Adrenal gland (tissue), 19 donors: ENCODE measurements at places on chromosomes 4 and X. TPM values are rescaled to one million over a fixed set of nuclear protein-coding genes. Genes with fewer than 3 reads are reported as not detected.

GRCh38 chr4:123638834-123639233, 242.2 kb downstream of the SPRY1 start:
- H3K27ac ChIP-seq, result no peak overlapping the region
- H3K4me3 ChIP-seq, result no peak overlapping the region
- no peak for DNase-seq
- H3K27me3 ChIP-seq, result no peaks in the 10 kb centered on the region
- no peaks in the 10 kb centered on the region for H3K4me1 ChIP-seq
- no peaks in the 10 kb centered on the region for H3K36me3 ChIP-seq

GRCh38 chr4:48033825-48034413, 17.3 kb downstream of the NIPAL1 start:
- no peak for DNase-seq
- H3K4me1 ChIP-seq, result peaks cover 6% of the 10 kb centered on the region
- no peaks in the 10 kb centered on the region for H3K36me3 ChIP-seq
- H3K4me3 ChIP-seq, result no peak overlapping the region
- H3K27ac ChIP-seq, result no peak overlapping the region
- H3K27me3 ChIP-seq, result no peaks in the 10 kb centered on the region

DNA sequence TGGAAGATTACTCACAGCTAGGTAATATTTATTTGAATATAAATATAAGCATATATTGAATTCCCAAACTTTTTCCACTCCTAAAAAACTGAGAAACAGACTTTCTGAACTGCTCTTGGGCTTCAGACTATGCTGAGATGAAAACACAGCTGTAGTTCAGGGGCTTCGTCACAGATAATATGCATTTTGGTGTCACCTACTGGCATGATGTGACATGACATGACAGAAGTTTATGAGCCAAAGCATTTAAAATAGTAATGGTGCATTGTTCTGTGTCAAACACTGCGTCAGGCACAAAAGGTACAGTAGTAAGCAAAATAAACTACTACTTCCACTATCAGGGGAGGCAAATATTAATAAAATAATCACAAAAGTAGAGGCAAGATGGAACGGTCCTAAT, 171.3 kb downstream of the BTC start:
- no peak overlapping the region for H3K27ac ChIP-seq
- H3K4me3 ChIP-seq, result no peak overlapping the region
- H3K4me1 ChIP-seq, result no peaks in the 10 kb centered on the region
- no peaks in the 10 kb centered on the region for H3K36me3 ChIP-seq
- H3K27me3 ChIP-seq, result no peaks in the 10 kb centered on the region
- no peak for DNase-seq

- no peaks in the 10 kb centered on the region for H3K36me3 ChIP-seq
- H3K4me3 ChIP-seq, result no peak overlapping the region
- H3K27me3 ChIP-seq, result no peaks in the 10 kb centered on the region
- no peak overlapping the region for H3K27ac ChIP-seq
- DNase-seq, result no peak
- no peaks in the 10 kb centered on the region for H3K4me1 ChIP-seq
Observed at GRCh38 chrX:150032742-150033141, 94.5 kb upstream of the EOLA2 start.

DNA sequence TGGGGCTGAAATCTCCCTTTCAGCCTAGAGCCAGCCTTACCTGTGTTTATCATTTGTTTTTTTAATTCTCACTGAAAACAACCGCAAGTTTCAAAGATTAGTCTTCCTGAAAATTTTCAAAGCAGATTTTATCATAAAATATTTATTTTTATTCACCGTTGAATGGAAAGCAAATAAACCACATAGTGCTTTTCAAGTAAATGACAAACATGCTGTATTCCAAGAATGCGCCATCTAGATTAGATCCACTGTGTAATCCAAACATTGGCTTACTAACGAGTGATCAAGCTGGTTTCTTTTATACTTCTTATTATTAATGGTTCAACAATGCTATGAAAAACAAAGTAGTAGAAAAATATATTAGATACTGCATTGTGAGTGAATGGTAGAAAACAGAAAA, 1176.2 kb upstream of the IGFBP7 start:
- no peak overlapping the region for H3K27ac ChIP-seq
- H3K4me3 ChIP-seq, result no peak overlapping the region
- DNase-seq, result no peak

The KCNIP4 gene
- total RNA-seq, result 1.4 TPM

The TCEAL2 gene
- 1.6 TPM for total RNA-seq

DNA sequence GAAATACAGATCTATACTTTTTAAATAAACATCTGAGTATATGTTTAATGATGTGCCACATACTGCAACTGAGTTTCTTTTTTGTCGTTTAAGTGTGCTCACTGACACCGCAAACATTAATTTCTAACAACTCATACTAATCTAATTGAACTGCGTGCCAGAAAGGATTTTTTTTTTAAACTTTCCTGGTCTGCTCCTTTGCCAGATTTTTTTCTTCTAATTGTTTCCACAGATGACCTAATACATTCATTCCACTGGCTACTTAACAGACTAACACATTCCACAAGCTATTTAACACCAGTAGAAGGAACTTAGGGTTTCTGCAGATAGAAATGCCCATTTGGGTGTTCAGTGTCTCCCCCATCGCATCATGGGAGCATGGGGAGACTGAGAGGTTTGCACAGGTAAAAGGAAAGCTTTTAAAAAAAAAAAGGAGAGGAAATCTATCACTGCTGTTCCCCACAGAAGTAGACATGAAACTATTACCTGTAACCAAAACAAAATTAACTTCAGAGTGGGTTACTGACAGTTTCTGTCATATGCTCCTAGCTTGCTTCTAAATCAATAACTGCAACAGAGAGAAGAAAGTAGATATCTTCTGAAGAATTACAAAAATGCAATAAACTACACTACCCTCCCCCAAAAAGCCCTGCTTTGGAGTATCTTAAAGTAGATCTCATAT, 31.6 kb downstream of the SH3KBP1 start:
- no peaks in the 10 kb centered on the region for H3K36me3 ChIP-seq
- no peaks in the 10 kb centered on the region for H3K27me3 ChIP-seq
- H3K4me3 ChIP-seq, result no peak overlapping the region
- no peak overlapping the region for H3K27ac ChIP-seq
- H3K4me1 ChIP-seq, result no peaks in the 10 kb centered on the region

- no peak for DNase-seq
- no peak overlapping the region for H3K4me3 ChIP-seq
- no peak overlapping the region for H3K27ac ChIP-seq
- no peaks in the 10 kb centered on the region for H3K36me3 ChIP-seq
- H3K4me1 ChIP-seq, result no peaks in the 10 kb centered on the region
Observed at GRCh38 chr4:60759518-60760245, 440.4 kb upstream of the ADGRL3 start.

- H3K27ac ChIP-seq, result no peak overlapping the region
- peaks cover 5% of the 10 kb centered on the region for H3K4me1 ChIP-seq
- no peaks in the 10 kb centered on the region for H3K36me3 ChIP-seq
- H3K4me3 ChIP-seq, result no peak overlapping the region
- DNase-seq, result peak; percentile 24
Observed at GRCh38 chr4:13918110-13918509, 290.6 kb upstream of the BOD1L1 start.

- H3K27ac ChIP-seq, result no peak overlapping the region
- no peaks in the 10 kb centered on the region for H3K27me3 ChIP-seq
- no peaks in the 10 kb centered on the region for H3K36me3 ChIP-seq
- H3K4me1 ChIP-seq, result no peaks in the 10 kb centered on the region
Observed at GRCh38 chr4:87657525-87657924, 7.4 kb downstream of the DMP1 start.
